ENCODE measurements at places on chromosomes 4 and X.

- DNase-seq = no peak
These were observed 106.0 kb upstream of the PNPLA4 start for GRCh38 chrX:8033175-8033574.

DNA sequence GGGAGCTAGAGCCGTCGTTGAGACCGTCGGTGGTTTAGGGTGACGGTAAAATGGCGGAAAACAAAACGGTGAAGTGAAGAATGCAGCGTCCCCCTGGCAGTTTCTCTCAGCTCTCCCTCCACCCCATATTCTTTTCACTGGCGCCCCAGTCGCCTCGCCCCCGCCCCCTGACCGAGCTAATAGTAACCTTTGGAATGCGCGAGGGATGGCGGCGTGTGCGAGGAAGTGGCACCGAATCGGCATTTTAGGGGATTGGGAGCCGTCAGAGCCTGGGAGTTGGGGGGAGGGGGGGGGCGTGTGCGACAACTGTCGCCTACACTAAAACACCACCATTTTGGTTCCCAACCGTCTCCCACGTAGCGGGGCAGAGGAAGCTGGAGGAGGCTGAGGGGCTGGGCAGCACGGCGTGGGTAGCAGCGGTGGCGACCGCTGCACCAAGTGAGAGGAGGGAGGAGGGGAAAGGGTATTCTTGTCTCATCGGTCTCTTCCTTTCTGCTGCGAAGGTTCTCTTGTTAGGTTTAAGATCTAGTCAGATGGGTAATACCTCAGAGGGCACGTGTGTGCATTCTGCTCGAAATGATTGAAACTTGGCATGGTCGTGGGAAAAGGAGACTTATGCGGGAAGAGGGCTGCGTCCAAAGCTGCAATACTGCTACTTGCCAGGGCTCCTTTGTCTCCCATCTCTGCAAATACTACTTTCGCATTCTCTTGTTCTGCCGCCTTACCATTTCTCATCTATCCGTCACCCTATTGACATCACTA lies 840 bp downstream of the ZNF711 start:
- no peak for DNase-seq

- no peak for DNase-seq
These were observed 20.0 kb downstream of the UBE2D3 start for GRCh38 chr4:102807345-102807744.

- DNase-seq = no peak
These were observed 364.6 kb upstream of the NOCT start for GRCh38 chr4:138650929-138651448.
